Mesothelial cell of epicardium (in vitro differentiated cells): ENCODE measurements at places on chromosomes 6 and 20. TPM values are rescaled to one million over a fixed set of nuclear protein-coding genes. Genes with fewer than 3 reads are reported as not detected.

The SPTLC3 gene
- total RNA-seq, result 27.0 to 28.5 TPM (median 27.7 TPM) in 3 replicates

The SCUBE3 gene
- 51.9 to 54.8 TPM (median 53.2 TPM) in 3 replicates for total RNA-seq

- H3K4me1 ChIP-seq, result peaks cover 11% of the 10 kb centered on the region
- DNase-seq, result no peak
- H3K36me3 ChIP-seq, result no peaks in the 10 kb centered on the region
- H3K27me3 ChIP-seq, result peaks cover 88% of the 10 kb centered on the region
Measured at GRCh38 chr20:32021091-32021490, 10.9 kb downstream of the CCM2L start.

DNA sequence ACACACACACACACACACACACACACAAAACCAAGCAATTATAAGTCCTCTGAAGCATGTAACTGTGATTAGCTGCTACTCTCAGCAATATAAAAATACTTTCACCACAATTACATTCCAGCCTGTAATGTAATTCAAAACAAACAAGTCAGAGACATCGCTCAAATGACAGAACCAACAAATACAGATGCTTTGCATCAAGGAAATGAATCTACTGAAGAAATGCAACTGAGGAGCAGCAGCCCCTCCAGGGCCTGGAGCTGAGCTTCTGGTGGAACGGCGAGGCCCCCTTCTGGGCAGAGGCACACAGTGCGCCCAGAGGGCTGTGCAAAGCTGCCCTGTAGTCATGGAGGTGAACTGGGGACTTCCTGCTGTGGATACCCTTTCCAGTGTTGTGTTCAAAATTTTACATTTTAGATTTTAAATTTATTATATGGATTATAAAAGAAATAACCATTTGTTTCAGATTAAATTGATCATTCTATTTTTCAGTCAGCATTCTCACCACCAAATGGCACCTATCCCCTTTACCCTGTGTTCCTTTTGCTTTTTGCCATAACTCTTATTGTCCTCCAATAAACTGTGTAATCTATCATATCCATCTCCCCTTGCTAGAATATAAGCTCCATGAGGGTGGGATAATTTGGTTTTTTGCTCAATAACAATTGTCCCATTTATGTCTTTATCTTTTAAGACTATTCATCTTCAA, 23.2 kb downstream of the ADAT2 start:
- peaks cover 12% of the 10 kb centered on the region for H3K4me1 ChIP-seq
- no peak overlapping the region for H3K4me3 ChIP-seq

DNA sequence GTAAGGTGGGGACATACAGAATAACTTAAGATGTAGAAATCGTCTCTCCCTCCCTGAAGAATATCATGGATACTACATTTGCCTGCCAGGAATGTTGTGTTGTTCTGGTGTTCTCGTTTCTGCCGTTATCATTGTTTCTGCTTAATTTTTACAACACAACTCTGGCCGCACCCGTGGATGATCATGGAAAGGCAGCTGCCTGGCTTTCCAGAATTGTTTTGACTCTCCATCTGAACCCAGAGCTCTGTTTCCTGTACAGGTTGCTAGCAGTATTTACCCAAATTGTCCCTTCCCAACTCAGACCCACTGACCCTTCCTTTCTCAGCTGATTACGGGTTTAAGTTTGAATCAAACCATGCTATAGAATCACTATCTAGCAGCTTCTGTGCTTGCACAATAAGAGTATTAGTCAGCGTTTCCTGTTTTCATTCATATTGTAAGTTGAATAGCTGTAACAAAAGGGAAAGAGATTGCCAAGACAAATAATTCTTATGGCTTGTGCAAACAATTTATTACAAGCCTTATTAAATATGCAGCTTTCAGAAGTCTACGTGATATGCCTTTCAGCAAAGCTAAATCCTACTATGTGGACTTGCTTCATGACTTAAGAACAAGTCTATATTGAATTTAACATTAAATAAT, 139.0 kb downstream of the MTHFD1L start:
- H3K4me1 ChIP-seq, result peaks cover 70% of the 10 kb centered on the region
- H3K27ac ChIP-seq, result peak overlapping the region; percentile 94
- H3K36me3 ChIP-seq, result peaks cover 2% of the 10 kb centered on the region
- H3K27me3 ChIP-seq, result no peaks in the 10 kb centered on the region
- no peak for DNase-seq

DNA sequence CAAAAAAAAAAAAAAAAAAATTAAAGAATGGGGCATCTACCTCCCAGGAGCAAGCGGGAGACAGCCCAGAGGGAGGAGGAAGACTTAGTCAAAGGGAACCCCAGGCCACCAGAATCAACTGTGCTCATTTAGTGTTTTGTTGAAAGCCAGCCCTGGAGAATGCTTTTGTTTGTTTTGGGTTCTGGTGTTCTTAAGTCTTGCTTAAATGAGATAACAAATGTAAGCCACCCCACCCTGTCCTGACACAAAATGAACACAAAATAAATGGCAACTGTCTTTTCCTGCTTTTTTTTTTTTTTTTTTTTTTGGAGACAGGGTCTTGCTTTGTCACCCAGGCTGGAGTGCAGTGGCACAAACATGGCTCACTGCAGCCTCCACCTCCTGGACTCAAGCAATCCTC, 165.0 kb upstream of the JARID2 start:
- H3K36me3 ChIP-seq, result no peaks in the 10 kb centered on the region
- DNase-seq, result no peak
- peaks cover 12% of the 10 kb centered on the region for H3K4me1 ChIP-seq
- no peak overlapping the region for H3K4me3 ChIP-seq

DNA sequence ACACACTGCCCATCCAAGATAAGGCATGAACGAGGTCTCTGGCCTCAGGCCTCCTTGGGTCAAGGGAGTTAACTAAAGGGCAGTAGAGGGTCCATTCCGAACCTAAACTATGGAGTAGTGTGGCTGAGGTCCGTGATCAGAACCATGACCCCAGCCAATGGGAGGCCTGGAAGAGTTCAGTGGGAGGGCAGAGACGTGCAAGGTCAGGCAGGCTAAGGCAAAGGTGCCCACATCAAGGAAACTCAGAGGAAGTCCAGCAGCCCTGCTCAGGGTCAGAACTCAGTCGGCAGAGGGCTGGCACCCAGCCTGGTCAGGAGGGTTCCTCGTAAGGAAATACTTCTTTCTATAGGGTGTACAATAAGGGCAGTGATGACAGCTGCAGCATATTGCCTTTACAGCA, 152.2 kb downstream of the SOD2 start:
- H3K4me1 ChIP-seq, result no peaks in the 10 kb centered on the region
- H3K27me3 ChIP-seq, result peaks cover 37% of the 10 kb centered on the region
- H3K36me3 ChIP-seq, result no peaks in the 10 kb centered on the region
- no peak overlapping the region for H3K4me3 ChIP-seq
- no peak overlapping the region for H3K27ac ChIP-seq
- no peak for DNase-seq

- peaks cover 8% of the 10 kb centered on the region for H3K4me1 ChIP-seq
- DNase-seq, result no peak
- H3K4me3 ChIP-seq, result peak overlapping the region; percentile 80
- H3K36me3 ChIP-seq, result no peaks in the 10 kb centered on the region
Measured at GRCh38 chr20:13639150-13639497, 392 bp upstream of the TASP1 start.
